T-cell (primary cell): ENCODE measurements at places on chromosomes 3 and 15. TPM values are rescaled to one million over a fixed set of nuclear protein-coding genes. Genes with fewer than 3 reads are reported as not detected.

Gene SCN5A
- total RNA-seq = 0.23 TPM

Gene CA12
- total RNA-seq = not detected

- H3K27me3 ChIP-seq = no peaks in the 10 kb centered on the region
- DNase-seq = no peak
- H3K36me3 ChIP-seq = no peaks in the 10 kb centered on the region
- H3K4me3 ChIP-seq = no peak overlapping the region
- no peak overlapping the region for H3K27ac ChIP-seq
- H3K4me1 ChIP-seq = no peaks in the 10 kb centered on the region
Observed at GRCh38 chr3:144692488-144692887, 720.9 kb downstream of the DIPK2A start.

GRCh38 chr3:33833408-33834095 lies 35.1 kb downstream of the PDCD6IP start:
- no peak overlapping the region for H3K27ac ChIP-seq
- peaks cover 22% of the 10 kb centered on the region for H3K36me3 ChIP-seq
- H3K4me1 ChIP-seq = peaks cover 3% of the 10 kb centered on the region
- no peak overlapping the region for H3K4me3 ChIP-seq
- H3K27me3 ChIP-seq = no peaks in the 10 kb centered on the region

DNA sequence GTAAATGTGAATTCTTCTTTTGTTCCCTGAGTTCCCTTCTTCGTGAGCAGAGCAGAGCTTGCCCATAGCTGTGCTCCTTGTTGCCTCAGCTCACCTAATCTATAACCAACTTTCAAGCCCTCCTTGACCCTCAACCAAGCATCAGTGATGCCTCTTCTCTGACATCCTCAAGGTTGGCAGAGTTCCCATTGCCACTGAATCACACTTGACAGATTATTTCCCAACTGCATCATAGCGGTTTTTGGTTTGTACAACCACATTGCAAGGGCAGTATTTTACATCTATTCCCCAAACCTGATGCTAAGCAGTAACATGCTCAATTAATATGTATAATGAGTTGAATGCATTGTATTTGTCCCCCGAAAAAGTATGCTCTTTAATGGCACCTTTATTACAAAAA lies 133.0 kb upstream of the SNTN start:
- H3K4me3 ChIP-seq = no peak overlapping the region
- DNase-seq = no peak
- no peaks in the 10 kb centered on the region for H3K27me3 ChIP-seq
- H3K4me1 ChIP-seq = no peaks in the 10 kb centered on the region

GRCh38 chr15:58457466-58457965 lies 25.7 kb downstream of the LIPC start:
- H3K36me3 ChIP-seq = no peaks in the 10 kb centered on the region
- no peak overlapping the region for H3K4me3 ChIP-seq
- DNase-seq = no peak
- H3K27ac ChIP-seq = no peak overlapping the region
- peaks cover 22% of the 10 kb centered on the region for H3K4me1 ChIP-seq
- no peaks in the 10 kb centered on the region for H3K27me3 ChIP-seq

DNA sequence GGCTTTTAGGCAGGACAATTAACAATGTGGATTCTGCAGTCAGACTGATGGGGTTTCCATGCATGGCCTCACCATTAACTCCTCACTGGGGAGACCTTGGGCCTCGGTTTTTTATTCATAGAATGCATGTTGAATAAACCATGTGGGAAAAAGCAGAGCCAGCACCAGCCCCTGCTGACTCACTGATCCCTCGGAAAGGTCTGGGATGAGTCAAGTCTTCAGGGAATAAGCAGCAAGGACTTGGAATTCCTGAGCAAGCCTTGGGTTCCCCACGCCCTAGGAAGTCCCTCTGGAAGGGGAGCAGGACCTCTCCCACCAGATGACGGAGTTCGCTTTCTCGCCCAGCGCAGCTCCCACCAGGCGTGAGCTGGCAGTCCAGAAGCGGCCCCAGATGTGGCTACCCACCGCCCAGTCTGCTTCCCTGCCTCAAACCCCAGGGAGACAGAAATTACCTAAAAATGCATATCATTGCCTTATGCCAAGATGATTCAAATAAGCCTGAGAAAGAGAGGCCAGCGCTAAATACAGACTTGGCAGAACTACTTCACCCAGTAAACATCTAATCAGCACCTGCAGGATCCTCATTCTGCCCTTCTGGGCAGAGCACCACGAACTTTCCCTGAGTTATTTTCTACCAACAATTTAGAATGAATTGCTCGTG lies 45.4 kb downstream of the BTD start:
- no peak overlapping the region for H3K4me3 ChIP-seq
- peaks cover 9% of the 10 kb centered on the region for H3K27me3 ChIP-seq
- peaks cover 24% of the 10 kb centered on the region for H3K4me1 ChIP-seq

- no peaks in the 10 kb centered on the region for H3K4me1 ChIP-seq
- no peak overlapping the region for H3K27ac ChIP-seq
- no peak for DNase-seq
Observed at GRCh38 chr15:47736143-47736786, 19.0 kb downstream of the SEMA6D start.

- H3K4me3 ChIP-seq = no peak overlapping the region
- no peaks in the 10 kb centered on the region for H3K4me1 ChIP-seq
- H3K27me3 ChIP-seq = no peaks in the 10 kb centered on the region
- no peak overlapping the region for H3K27ac ChIP-seq
- no peak for DNase-seq
Observed at GRCh38 chr3:180548050-180548449, 53.9 kb upstream of the TTC14 start.
